GM23338 (cell line): ENCODE measurements at places on chromosomes 6 and 20.

GRCh38 chr6:116485559-116486184, 24.5 kb downstream of the CALHM6 start:
- no peak for DNase-seq

DNA sequence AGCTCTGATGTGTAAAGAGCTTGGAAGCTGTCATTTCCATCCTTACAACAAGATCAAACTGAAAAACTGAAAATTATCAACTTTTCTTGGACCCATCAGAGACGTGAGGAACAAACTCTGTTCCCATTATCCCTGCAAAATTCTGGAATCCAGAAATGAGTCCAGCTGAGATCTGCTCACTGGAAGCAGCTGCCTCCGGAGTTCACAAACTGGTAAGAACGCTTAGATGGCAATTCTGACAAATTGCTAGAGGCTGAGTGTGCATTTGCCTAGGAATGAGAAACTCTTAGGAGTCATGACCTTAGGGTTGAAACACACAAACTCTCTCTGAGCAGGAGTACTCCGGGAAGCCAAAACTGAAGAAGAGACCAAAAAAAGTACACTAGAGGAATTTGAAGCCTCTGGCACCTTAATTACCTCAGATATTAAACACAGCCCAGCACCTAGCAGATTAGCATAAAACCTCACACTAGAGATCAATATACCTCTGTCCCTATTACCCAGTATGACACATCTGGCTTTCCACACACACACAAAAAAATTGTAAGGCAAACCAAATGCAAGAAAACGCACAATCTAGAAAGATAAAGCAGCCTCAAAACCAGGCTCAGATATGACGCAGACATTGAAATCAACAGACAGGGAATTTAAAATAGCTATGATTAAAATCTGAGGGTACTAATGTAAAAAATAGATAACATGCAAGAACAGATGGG, 233.5 kb upstream of the SGK1 start:
- no peak for DNase-seq

DNA sequence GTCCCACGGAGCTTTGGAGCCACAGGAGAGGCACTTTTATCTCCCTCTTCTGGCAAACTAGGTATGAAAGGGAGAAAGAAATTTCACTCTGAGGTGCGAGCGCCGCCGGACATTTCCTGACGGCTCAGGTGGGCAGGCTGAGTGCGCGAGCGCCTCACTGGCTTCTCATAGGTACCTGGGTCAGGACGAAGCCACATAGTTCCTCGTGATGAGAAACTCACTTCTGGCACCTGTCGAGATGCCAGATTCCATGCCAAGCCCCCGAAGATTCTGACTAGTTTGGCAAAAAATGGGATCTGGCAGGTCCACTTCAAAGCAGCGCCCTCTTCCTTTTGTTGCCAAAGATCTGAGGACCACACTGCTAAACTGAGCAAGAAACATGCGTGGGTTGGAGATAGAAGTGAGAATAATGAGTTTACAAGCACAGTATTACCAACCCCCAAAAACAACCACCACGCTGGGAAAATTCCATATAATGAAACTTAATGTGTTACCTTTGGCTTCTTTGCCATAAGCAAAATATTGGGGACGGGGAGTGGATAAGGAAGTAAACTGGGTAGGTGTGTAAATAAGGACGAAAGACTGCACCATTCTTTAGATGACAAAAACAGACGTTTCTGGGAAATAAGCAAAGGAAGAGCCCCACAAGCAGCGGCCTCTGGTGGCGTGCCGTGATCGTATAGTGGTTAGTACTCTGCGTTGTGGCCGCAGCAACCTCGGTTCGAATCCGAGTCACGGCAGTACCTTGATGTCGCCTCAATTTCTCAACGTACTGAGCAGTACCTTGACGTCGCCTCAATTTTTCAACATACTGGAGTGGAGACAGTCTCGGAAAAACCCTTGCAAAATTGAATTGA, 89.8 kb upstream of the PRSS16 start:
- peak; percentile 77 for DNase-seq

DNA sequence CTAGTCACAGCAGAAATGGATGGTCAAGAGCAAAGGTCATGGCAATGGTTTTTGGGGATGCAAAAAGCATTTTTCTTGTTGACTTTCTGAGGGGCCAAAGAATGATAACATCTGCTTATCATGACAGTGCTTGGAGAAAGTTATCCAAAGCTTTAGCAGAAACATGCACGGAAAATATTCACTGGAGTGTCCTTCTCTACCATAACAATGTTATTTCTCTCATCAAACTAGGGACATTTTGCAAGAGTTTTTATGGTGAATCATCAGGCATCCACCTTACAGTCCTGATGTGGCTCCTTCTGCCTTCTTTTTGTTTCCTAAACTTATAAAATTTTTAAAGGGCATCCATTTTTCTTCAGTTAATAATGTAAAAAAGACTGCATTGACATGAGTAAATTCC, 302.3 kb downstream of the HIVEP2 start:
- DNase-seq: no peak

DNA sequence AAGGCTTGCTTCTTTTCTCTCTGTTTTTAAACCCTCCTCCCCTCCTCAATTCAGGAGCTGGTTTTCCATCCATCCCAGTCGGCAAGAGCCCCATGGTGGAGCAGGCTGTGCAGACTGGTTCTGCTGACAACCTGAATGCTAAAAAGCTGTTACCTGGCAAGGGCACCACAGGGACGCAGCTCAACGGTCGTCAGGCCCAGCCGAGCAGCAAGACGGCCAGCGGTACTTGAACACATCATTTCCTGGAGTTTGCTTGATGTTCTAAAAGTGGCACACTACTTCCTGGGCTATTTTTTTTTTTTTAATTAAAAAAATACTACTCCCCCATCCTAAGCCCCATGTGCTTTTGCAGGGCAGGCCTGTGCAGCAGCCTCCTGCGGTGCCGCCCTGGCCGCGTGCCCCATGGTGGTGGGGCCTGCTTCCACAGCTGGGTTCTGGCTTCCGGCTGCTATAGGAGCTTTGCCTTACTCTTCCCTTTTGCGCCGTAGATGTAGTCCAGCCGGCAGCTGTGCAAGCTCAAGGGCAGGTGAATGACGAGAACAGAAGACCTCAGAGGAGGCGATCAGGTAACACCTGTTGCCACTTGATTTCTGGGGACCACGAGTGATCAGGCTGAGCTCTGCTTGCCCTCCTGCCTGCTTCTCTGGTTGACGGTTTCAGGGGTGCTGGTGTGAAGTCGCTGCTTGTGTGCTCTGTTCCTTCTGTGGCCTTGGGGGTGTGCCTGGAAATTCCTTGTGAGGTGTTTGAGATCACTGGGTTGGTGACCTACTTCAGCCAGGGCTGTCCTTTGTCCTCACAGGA, 7.7 kb downstream of the LSM14B start:
- no peak for DNase-seq

- DNase-seq: no peak
Measured at GRCh38 chr20:26216025-26216424, 519.4 kb upstream of the ZNF337 start.

DNA sequence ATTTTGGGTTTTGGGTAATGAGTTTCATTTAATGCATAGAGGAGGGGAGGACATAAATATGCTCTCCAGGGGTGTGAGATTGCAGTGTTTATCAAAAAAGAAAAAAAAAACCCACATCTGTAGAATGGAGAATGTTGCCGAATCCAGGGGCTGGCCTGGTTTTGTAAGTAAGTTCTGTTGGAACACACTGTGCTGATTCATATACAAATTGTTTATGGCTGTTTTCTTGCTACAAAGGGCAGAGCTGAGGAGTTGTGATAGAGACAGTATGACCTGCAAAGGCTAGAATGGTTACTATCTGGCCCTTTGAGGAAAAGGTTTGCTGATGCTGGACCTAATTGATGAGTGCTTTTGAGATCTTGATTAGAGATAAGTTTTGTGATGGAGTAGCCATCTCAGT, 30.4 kb downstream of the SCAF8 start:
- no peak for DNase-seq

- DNase-seq: peak; percentile 68
Measured at GRCh38 chr6:56902641-56903464, 52.1 kb upstream of the BEND6 start.
